ENCODE measurements at places on chromosomes 6 and 20. TPM values are rescaled to one million over a fixed set of nuclear protein-coding genes. Genes with fewer than 3 reads are reported as not detected.
A peak's percentile ranks its signal among the peaks of the same experiment; 100 is the strongest.

Gene CRIP3
- total RNA-seq = 21.3 TPM

DNA sequence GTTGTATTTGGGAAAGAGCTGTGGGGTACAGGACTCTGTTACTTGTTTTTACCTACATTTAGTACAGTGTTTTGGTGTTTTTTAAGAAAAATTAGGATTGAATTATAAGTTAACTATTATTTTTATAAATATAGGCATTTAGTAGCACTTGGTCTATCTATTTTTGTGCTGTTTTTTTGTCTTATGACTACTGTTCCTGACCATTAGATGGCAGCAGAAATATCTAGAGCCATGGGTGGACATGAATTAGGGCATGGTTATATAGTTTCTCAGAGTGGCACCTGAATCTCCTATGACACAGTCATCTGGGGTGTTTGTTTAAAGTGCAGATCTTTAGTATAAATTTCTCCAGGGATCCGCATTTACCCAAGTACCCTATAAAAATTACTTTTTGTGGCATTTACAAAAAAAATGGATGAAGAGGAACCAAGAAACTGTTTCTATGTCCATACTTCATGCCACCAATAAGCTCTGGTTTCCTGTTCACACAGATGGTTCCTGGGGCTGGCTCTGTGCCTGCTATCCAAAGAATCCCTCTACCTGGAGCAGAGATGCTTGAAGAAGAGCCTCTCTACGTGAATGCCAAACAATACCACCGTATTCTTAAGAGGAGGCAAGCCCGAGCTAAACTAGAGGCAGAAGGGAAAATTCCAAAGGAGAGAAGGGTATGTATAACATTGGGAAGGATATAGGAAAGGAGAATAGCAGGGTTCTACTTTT lies 19.8 kb downstream of the NFYA start:
- DNase-seq = no peak

Gene TFAP2D
- not detected for total RNA-seq

GRCh38 chr6:77463308-77463860 lies at the start of gene HTR1B:
TSS of gene HTR1B (minus strand) at chr6:77463491. CDS start at chr6:77463403, 88 bp downstream.
- peak; percentile 37 for DNase-seq

- no peak for DNase-seq
Observed at GRCh38 chr6:21228411-21228810, 365.1 kb upstream of the SOX4 start.

Gene MLIP
- total RNA-seq = not detected

GRCh38 chr6:159953091-159953601 lies 15.7 kb upstream of the IGF2R start:
- no peak for DNase-seq

DNA sequence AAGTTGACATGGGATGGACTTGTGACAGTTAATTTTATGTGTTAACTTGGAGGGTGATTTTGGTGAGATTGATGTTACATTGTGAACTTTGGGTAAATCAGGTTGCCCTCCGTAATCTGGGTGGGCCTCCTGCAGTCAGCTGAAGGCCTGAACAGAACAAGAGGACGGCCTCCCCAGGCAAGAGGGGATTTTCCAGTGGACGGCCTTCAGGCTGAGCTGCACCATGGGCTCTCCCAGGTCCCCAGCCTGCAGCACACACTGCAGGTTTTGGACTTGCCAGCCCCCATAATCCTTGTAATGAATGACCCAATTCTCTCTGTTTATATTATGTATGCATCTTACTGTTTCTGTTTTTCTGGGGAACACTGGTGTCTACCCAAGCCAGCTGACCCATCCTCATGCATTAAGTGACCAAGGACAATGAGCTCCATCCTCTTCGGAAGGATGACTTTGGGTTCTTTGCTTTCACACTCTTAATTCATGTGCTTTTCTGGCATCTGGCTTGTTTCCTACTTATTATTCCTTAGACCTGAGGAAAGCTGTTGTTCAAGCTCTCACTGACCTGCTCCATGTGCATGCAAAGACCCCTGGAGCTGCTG lies 64.2 kb downstream of the DACT2 start:
- DNase-seq = no peak
